NCI-H460 (cell line): ENCODE measurements at places on chromosomes 2 and 18. TPM values are rescaled to one million over a fixed set of nuclear protein-coding genes. Genes with fewer than 3 reads are reported as not detected.
A peak's percentile ranks its signal among the peaks of the same experiment; 100 is the strongest.

GRCh38 chr2:44997963-44998362 is 11.3 kb downstream of the SIX2 start:
- DNase-seq = no peak

GRCh38 chr18:7561909-7562460 is 5.1 kb upstream of the PTPRM start:
- DNase-seq = no peak

DNA sequence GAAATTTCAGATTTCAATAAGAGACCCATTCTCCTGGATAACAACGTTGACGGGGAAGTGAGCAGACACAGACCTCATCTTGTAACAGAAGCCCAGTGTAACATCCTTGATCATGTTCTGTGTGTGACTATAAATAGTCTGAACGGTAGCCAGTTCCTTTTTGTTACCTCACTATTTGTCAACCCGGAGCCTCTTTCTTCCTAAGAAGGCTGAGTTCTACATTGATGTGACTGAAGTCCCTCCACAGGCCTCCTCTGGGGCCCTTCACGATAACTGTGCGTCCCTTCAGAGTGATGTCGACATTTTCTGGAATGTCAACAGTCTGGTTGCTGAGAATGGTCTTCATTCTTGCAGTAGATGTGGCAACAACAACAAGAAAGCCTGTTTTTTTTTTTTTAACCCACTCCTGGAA is 6.3 kb upstream of the PLEKHM3 start:
- no peak for DNase-seq

DNA sequence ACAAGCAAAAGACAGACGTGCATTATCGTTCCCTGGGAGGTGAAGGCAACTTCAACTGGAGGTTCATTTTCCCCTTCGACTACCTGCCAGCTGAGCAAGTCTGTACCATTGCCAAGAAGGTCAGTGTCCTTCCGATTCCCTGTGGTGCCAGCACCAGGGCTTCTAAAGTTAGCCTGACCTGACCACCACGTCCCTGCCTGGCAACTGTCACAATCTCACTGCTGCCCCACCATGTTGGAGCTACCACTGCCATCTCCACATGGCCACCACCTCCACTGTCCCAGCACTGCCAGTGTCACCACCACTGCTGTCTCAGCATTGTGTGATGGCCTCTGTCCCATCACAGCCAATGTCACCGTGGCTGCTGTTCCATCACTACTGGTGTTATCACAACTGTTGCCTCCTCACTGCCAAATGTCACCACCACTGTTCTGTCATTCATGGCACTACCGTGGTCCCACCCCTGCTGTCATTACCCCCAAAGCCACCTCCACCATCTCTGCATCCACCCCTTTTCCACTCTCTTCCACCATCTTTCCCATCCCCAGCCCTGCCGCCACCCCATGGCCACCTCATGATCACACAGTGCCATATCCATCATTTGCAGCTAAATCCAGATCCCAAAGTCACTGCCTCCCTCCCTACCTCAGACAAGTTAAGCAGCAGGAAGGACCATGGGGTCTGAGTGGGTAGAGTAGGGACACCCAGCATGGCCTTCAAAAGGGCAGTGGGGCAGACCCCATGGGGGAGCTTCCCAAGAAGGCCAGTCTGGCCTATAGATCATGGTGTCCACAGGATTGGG is 216.5 kb downstream of the DYSF start:
- no peak for DNase-seq

- DNase-seq = no peak
These were observed 182.6 kb downstream of the PID1 start for GRCh38 chr2:229088517-229088913.

DNA sequence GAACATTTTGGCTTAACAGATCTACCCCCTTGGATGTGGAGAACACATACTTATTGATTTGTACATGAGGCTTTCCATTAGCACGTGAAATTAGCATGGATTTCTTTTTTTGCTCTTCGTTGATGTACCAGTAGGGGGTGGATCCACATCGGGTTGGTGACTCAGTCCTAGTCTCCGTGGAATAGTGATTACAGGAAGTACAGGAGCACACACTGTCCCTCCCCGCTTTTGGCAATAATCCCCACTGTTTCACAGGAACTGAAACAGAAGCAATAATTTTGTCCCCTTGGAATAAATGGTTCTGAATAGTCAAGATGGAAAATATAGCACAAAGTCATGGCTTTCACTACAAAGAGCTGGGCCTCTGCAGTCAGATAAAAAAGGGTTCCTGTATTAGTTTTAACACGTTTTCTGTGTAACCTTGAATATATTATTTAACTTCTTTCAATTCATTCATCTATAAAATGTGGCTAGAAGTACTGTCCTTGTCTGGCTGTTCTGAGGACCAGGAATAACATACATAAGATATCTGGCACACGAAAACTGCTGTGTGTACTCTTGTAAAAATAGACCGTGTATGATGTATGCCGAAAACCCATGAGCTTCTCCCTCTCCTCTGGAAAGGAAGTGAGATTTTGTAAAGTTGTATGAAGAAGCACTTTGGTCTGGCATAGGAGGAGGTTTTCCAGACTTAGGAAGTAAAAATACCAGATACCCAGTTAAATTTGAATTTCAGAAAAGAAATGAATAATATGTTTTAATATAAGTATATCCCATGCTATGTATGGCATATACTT is 229.2 kb downstream of the GALR1 start:
- DNase-seq = no peak

GRCh38 chr2:203327901-203328759 is at the start of gene ABI2:
Gene ABI2, plus strand, starts transcription at chr2:203328394. Its CDS starts 121 bp downstream, at chr2:203328515.
- peak; percentile 72 for DNase-seq

GRCh38 chr2:102657770-102658169 is 38.4 kb downstream of the SLC9A2 start:
- DNase-seq = no peak

GRCh38 chr2:201969938-201970785 is 63.5 kb upstream of the FZD7 start:
- no peak for DNase-seq

- no peak for DNase-seq
These were observed 21.4 kb downstream of the DGKD start for GRCh38 chr2:233375490-233376314.

GRCh38 chr2:216210701-216211540 is 101.8 kb downstream of the XRCC5 start:
- no peak for DNase-seq

DNA sequence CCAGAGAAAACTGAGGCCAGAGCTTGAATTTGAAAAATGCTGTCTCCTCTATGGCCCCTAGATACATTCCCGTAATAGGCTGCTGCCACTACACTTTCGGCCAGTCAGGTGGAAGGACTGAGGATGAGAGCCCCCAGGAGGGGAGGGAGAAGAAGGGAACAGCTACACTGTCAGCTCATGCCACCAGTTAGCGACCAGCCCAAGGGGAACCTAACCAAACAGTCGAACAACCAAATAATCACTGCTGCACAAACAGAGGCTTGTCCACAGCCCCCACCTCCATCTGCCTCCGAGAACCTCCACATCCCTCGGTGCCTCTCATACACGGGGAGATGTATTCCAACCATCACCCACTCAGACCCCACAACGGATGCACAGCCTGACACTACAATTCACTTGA is 7.3 kb downstream of the ZNF516 start:
- DNase-seq = no peak

- DNase-seq = peak; percentile 30
These were observed 917.6 kb upstream of the ACVR2A start for GRCh38 chr2:146927080-146927711.

- no peak for DNase-seq
These were observed 109.1 kb upstream of the FBXO11 start for GRCh38 chr2:48015421-48015820.

- DNase-seq = peak; percentile 65
These were observed 29.2 kb upstream of the SETBP1 start for GRCh38 chr18:44651478-44651877.

DNA sequence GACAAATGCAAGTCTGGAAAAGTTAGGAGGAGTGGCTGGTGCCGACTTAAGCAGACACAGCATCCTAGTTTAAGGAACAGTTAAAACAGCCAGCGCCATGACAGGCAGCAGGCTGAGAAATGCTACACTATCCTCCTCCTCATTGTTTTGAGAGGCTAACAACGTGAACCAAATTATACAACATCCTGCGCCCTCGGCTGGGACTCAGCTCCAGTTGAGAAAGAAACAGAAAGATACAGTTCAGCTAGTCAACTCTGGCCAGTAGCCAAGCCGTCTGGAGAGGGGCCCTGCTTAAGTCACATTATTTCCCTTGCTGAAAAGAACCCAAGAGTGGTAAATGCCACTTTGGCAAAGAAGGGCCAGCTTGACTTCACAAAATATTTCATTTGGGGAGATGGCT is 90.2 kb downstream of the BCL11A start:
- no peak for DNase-seq

- DNase-seq = no peak
These were observed 5.3 kb upstream of the DCTN1 start for GRCh38 chr2:74385396-74385795.

GRCh38 chr2:154623819-154624218 is 74.7 kb upstream of the KCNJ3 start:
- peak; percentile 61 for DNase-seq

Gene POTEE
- not detected in 2 replicates for total RNA-seq

Gene ACOXL
- not detected in 2 replicates for total RNA-seq

Gene UPP2
- not detected in 2 replicates for total RNA-seq

Gene SP110
- total RNA-seq = 11.1 and 12.7 TPM in 2 replicates

Gene PLGLB1
- 0.92 TPM in 1 of 2 replicates, not detected in the other for total RNA-seq

Gene ITPRID2
- total RNA-seq = 146 and 168 TPM in 2 replicates
